SJSA1 (cell line): ENCODE measurements at places on chromosomes 12 and 14. TPM values are rescaled to one million over a fixed set of nuclear protein-coding genes. Genes with fewer than 3 reads are reported as not detected.

DNA sequence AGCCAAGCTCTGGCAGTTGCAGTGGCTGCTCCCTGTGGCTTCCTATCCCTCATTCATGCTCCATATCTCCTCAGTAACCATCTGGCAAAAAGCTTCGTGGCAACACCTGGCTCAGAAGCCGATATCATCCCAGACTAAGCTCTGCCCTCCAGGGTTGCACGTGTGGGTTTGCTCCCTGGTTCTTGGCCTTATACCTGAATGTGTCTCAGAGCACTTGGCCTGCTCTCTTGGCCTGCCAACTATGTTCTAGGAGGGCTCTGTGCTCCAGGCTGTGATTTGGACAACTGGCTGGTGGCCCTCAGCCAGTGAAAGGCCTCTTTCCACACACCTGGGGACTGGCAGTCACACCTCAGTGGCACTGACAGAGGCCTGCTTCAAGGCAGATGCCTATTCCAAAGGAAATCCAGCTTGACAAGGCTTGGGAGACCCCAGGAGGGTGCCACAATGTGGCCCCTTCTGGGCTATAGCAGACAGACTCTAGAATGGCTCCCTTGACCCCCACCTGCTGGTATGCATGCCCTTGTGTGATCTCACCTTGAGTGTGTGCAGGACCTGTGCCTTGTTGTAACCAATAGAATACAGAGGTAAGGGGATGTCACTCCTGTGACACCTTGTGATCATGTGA, 10.5 kb downstream of the PLD4 start:
- no peaks in the 10 kb centered on the region for H3K27me3 ChIP-seq
- H3K27ac ChIP-seq: no peak overlapping the region
- H3K4me1 ChIP-seq: peaks cover 8% of the 10 kb centered on the region
- no peaks in the 10 kb centered on the region for H3K36me3 ChIP-seq
- no peak overlapping the region for H3K4me3 ChIP-seq
- no peak for DNase-seq

DNA sequence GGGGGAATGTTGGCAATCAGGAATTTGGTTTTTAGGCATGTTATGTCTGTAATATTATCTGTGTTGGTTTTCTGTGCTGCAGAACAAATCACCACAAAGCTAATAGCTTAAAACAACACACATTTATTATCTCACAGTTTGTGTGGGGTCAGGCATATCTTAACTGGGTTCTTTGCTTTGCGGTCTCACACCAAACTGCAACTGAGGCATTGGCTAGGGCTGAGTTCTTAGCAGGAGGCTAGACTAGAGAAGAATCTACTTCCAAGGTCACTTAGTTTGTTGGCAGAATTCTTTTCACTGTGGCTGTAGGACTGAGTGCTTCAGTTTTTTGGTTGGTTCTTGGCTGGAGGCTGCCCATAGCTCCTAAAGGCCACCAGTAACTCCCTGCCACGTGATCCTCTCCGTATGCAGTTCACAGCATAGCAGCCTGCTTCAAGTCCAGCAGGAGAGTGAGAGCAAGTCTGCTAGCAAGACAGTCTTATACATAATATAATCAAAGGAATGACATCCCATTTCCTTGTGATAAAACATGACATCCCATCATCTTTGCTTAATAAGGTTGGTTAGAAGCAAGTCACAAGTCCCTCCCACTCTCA, 21.6 kb downstream of the ATF1 start:
- H3K27ac ChIP-seq: peak overlapping the region; percentile 99
- peaks cover 50% of the 10 kb centered on the region for H3K4me1 ChIP-seq
- peaks cover 19% of the 10 kb centered on the region for H3K36me3 ChIP-seq
- DNase-seq: peak; percentile 34

- H3K36me3 ChIP-seq: peaks cover 60% of the 10 kb centered on the region
- H3K4me3 ChIP-seq: no peak overlapping the region
- peaks cover 16% of the 10 kb centered on the region for H3K4me1 ChIP-seq
- no peak overlapping the region for H3K27ac ChIP-seq
These were observed 31.4 kb downstream of the JDP2 start for GRCh38 chr14:75459099-75459741.

- H3K27ac ChIP-seq: no peak overlapping the region
- H3K4me3 ChIP-seq: peak overlapping the region; percentile 4; the same call in 1 of the 2 replicates
- no peaks in the 10 kb centered on the region for H3K36me3 ChIP-seq
These were observed 592 bp upstream of the KCNK10 start for GRCh38 chr14:88323523-88324199.

DNA sequence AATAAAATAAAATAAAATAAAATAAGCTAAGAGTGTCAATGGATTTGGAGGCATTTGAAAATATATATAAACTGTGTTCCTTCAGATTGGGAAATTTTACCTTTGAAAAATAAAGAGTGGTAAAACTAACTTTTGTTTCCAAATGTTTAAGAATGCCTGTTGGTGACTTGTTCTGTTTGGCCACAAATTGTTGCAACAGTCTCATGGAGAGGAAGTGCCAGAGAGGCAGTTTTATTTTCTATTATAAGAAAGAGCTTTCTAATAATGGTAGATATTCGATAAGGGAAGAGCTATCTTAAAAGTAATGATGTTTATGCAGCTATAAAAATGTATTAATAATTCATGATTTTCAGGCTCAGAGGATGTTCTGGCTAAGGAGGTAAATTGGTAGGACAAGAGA, 68.8 kb upstream of the MDGA2 start:
- no peaks in the 10 kb centered on the region for H3K27me3 ChIP-seq
- no peak overlapping the region for H3K27ac ChIP-seq
- H3K4me1 ChIP-seq: no peaks in the 10 kb centered on the region

GRCh38 chr12:4829161-4829792, 80.4 kb upstream of the KCNA1 start:
- H3K36me3 ChIP-seq: no peaks in the 10 kb centered on the region
- H3K27me3 ChIP-seq: peaks cover 41% of the 10 kb centered on the region
- no peak for DNase-seq
- H3K4me1 ChIP-seq: no peaks in the 10 kb centered on the region
- no peak overlapping the region for H3K4me3 ChIP-seq

- H3K4me1 ChIP-seq: peaks cover 17% of the 10 kb centered on the region
- peaks cover 51% of the 10 kb centered on the region for H3K27me3 ChIP-seq
- peak; percentile 87 for DNase-seq
- no peak overlapping the region for H3K4me3 ChIP-seq
- no peaks in the 10 kb centered on the region for H3K36me3 ChIP-seq
These were observed 22.6 kb upstream of the MDM2 start for GRCh38 chr12:68785358-68785757.

DNA sequence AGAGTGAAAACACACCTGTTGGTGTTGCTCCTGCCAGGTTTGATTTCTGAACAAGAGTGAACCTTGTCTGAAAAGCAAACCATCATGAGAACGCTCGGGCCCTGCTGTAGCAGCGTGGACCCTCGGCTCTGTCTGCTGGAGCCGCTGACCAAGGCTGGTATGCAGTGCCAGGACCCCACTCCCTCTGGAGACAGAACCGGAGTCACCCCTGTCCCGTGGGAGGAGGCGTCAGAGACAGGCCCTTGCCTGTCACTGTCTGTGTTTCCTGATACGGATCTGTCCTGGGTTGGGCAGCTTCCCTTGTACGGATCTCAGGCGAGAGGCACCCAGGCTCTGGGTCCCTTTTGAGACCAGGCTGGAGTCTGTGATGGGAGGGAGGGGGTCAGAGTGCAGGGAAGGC, 111.6 kb downstream of the ADGRD1 start:
- H3K4me1 ChIP-seq: no peaks in the 10 kb centered on the region
- DNase-seq: no peak
- H3K4me3 ChIP-seq: no peak overlapping the region
- no peaks in the 10 kb centered on the region for H3K27me3 ChIP-seq
- H3K36me3 ChIP-seq: no peaks in the 10 kb centered on the region
- no peak overlapping the region for H3K27ac ChIP-seq

DNA sequence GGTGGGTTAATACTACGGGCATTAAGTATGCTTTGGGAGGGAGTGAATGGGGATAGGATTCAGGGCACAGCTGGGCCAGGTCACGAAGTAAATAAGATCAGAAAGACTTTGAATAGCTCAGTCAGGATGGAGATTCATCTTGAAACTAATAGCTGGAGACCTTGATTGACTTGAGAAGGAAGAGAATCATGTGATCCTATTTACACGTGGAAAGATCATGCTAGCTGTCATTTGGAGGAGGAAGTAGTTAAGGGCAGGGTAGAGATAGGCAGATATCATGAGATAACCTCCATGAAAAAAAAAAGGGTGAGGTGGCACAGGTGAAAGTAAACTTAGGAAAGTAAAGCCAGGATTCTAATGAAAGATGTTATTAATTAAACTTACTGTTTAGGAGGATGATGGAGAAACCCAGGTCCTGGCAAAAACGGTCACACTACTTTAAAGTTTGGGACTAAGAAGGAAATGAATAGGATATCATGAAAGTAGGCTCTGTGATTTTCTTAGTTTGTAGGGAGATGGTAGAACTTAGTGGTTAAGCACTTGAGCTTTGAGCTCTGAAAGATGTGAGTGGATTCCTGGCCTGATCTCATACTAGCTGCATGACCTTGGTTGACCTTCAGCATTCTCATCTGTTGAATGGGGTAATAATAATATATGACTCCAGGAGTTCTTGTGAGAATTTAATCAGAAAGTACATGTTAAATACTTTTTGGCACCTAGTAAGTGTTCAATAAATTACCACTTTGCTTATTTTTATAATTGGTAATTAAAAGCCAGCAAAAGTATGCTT, 439.0 kb downstream of the NRXN3 start:
- H3K4me3 ChIP-seq: no peak overlapping the region
- no peaks in the 10 kb centered on the region for H3K27me3 ChIP-seq
- H3K36me3 ChIP-seq: no peaks in the 10 kb centered on the region
- peaks cover 10% of the 10 kb centered on the region for H3K4me1 ChIP-seq
- DNase-seq: no peak
- no peak overlapping the region for H3K27ac ChIP-seq

DNA sequence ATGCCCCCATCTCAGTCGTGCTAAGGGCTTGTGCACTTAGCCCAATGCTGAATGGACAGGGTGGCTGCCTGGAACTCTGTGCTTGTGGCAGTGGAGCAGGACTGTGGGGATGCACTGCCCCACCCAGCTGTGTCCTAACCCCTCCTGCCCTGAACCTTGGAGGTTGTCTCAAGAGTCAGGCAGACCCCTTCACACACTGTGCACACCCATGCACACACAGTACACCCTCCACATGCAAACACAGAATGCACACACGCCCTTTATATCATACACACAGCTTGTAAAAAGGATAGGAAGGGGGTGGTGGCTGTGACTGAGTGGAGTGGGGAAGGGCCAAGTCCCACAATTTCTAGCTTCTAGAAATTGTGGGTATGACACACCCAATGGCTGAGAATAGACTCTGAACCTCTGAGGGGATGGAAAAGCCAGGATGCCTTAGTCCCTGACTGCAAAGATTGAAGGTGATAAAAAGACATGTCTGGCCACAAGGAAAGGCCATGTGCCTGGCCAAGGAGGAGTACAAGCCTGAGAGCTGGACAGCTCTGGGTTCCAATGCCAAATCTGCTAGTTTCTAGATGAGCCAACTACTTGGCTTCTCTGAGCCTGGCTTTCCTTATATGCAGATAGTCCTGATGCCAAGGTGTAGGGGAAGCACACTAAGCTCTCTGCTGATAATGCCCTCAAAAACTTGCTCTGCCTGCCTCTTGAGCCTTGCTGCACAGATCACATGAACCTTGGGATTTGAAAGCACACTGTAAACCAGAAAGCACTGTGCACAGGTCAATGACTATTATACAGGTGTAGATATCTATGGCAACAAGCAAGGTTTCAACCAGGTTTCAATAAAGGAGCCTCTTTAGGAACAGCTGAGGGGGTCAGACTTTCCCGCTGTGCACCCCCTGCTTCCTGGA, 8.4 kb downstream of the KRT8 start:
- no peak overlapping the region for H3K4me3 ChIP-seq
- no peaks in the 10 kb centered on the region for H3K36me3 ChIP-seq
- no peak for DNase-seq
- H3K4me1 ChIP-seq: no peaks in the 10 kb centered on the region
- no peak overlapping the region for H3K27ac ChIP-seq
- no peaks in the 10 kb centered on the region for H3K27me3 ChIP-seq

- H3K36me3 ChIP-seq: no peaks in the 10 kb centered on the region
- H3K27me3 ChIP-seq: no peaks in the 10 kb centered on the region
- peaks cover 13% of the 10 kb centered on the region for H3K4me1 ChIP-seq
- no peak overlapping the region for H3K4me3 ChIP-seq
These were observed 77.3 kb upstream of the TMTC2 start for GRCh38 chr12:82609234-82609914.

DNA sequence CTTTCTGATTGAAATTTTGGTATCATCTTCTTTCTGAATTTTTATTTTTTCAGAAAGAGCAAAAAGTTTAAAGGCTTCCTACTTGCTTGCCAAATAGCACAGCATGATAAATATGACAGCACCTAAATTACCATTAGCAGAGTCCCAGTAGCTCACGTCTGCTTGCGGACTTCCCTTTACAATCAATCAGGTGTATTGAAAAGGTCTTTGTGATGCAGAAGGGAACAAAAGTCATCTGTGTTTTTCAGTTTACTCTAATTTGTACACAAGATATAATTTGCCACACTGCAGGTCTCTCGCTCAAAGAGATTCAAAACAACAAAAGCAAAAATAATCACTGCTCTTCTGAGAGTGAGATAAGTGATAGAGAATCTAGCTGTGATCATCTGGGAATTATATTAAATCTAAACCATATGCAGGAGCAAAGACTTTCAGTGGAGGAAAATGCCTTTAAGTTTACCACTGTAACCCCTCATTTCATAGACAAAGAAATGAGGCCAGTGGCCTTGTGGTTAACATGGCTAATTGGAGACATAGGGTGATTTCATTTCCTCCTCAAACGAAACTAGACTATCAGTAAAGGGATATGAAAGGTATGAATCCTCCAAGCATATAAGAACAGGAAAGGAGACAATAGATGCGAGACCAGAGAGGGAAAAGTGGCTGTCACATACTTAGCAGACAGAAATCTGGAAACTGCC, 240.8 kb upstream of the TMPO start:
- no peaks in the 10 kb centered on the region for H3K36me3 ChIP-seq
- DNase-seq: no peak
- H3K4me1 ChIP-seq: no peaks in the 10 kb centered on the region
- H3K27me3 ChIP-seq: no peaks in the 10 kb centered on the region
- H3K27ac ChIP-seq: no peak overlapping the region

DNA sequence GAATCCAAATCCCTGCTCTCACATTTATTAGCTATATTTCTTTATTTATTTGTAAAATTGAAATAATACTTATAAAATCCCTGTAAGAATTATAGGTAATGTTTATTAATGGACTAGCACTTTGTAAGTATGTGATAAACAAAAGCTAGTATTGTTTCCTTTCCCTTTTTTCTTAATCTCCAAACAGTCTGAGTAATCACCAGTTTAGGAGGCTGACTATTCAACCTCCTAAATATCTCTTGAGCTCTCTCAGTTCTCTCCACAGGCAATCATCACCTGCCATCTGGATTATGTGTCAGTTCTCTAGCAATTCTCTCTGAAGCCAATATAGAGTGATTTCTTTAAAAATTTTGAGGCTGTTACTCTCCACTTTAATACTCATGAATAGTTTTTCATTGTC, 9.2 kb upstream of the LYZ start:
- DNase-seq: no peak
- no peaks in the 10 kb centered on the region for H3K4me1 ChIP-seq
- peaks cover 9% of the 10 kb centered on the region; the same call in 1 of the 2 replicates for H3K27me3 ChIP-seq

ITFG2 gene
- total RNA-seq: 19.7 and 22.7 TPM in 2 replicates

OAS3 gene
- 13.0 and 18.5 TPM in 2 replicates for total RNA-seq

BTBD6 gene
- total RNA-seq: 80.3 and 80.5 TPM in 2 replicates

IFT43 gene
- total RNA-seq: 10.2 and 20.5 TPM in 2 replicates

COX8C gene
- not detected in 2 replicates for total RNA-seq

RASSF9 gene
- not detected in 2 replicates for total RNA-seq
